ENCODE measurements at places on chromosomes 16 and 17.

DNA sequence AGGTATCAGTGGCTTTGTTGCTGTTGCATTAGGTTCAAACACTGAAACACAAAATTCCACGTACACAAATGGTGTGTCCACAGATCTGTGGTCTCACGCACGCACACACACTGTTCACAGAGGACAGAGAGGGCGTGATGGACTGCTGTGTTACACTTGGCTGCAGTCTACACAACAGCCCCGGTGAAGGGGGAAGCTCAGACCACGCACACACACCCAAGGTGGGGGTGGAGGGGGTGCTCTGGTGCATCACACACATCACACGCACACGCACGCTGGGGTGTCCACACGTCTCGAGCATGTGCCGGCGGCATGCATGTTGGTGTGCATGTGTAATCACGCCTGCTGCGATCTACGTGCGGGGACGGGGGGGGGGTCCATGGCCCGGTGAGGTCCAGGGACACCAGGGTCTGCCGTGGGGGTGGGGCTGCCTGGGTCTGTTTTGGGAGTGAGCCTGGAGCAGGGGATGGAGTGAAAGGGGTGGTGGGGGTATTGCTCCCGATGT lies 7.3 kb downstream of the HSD3B7 start:
- no peak for DNase-seq

GRCh38 chr17:27968206-27968732 lies 74.2 kb upstream of the NLK start:
- DNase-seq = no peak

DNA sequence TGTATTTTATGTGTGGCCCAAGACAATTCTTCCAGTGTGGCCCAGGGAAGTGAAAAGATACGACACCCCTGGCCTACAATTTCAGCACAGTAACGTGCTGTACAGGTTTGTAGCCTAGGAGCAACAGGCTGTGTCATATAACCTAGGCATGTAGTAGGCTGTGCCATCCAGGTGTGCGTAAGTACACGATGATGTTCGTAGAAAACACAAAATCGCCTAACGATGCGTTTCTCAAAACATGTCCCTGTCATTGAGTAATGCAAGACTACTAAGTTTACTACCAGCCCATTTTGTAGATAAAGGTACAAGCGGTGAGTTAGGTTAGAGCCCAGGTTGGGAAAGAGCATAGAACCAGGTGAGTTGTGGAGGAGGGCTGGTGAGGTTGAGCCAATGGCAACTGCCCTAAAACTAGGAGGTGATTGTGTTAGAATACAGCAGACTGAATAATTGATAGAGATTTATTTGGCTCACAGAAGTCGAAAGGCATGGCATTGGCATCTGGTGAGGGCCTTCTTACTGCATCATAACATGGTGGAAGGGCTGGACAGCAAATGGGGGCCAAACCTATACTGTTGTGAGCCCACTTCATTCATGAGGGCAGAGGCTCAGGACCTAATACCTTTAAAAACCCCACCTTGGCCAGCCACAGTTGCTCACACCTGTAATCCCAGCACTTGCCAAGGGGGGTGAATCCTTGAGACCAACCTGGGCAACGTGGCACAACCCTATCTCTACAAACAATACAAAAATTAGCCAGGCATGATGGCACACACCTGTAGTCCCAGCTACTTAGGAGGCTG lies 4.2 kb downstream of the EIF1 start:
- no peak for DNase-seq

- no peak for DNase-seq
These were observed 772 bp upstream of the SAMD14 start for GRCh38 chr17:50130559-50131305.

GRCh38 chr17:47994724-47995123 lies 23.8 kb downstream of the CDK5RAP3 start:
- no peak for DNase-seq

GRCh38 chr17:28950017-28950751 lies 1.1 kb downstream of the PHF12 start:
- no peak for DNase-seq

DNA sequence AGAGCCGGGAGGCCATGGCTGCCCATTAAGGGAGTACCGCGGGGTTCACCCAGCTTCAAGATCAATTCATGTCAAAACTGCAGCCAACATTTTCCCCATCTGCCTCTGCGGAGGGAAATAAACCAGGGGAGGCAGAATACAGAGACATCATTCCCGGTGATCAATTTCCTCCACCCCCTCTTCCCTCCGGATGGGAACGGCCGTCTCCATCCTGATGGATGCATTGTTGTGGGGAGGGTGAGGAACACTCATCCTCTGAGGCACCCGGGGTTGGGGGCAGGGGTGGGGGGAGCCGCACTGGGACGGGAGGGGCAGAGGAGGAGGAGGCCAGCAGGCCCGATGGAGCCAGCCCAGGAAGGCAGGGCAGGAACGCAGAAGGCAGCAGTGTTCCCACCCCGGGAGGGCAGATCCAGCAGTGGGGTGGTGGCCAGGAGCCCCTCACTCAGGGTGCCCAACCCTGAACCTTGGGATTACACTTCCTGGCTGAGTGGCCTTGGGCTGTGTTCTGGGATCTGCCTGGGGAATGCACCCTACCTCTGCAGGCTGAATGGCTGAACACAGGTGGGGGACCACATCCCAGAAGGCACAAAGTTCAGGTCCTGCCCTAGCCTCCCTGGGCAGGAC lies 14.2 kb downstream of the CACNG5 start:
- no peak for DNase-seq

DNA sequence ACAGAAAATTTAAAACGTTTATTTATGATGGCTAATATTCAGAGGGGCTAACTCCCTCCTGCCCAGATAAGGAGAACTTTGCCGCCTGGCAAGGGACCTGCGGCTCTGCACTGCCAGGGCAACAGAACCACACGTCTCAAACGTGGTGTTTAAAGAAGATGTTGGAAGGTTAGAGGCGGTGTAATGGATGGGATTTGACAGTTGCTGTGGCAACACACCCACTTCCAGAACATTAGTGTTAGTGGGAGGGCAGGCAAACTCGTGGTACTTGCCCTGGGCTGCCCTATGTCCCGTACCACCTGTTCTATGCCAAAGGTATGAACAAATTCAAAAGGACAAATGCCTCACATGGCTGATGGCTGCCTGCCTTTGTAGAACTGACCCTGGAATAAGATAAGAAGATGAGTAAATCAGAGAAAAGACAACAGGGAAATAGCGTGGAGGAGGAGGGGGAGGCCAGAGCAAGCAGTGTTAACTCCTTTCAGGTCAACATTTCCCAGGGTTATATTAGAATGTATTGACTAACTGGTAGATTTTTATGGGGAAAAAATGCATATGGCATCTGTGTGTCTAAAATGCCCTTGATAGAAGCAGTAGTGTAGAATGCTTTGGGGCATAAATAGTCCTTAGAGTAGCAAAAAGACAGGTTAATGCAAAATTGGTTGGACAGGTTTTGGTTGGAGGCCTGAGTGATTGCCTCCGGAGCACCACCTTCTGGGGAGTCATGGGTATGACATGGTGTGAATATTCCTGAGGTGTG lies 30.8 kb downstream of the HLF start:
- DNase-seq = peak; percentile 9

GRCh38 chr17:1829216-1829591 lies 498 bp downstream of the SMYD4 start:
- no peak for DNase-seq

GRCh38 chr17:3738562-3739295 lies 15.0 kb downstream of the HASPIN start:
- no peak for DNase-seq

- DNase-seq = no peak
These were observed 31.3 kb downstream of the TVP23A start for GRCh38 chr16:10787304-10787703.

GRCh38 chr16:3752984-3753383 lies 35.7 kb upstream of the TRAP1 start:
- no peak for DNase-seq

GRCh38 chr17:61750656-61751055 lies 112.7 kb downstream of the BRIP1 start:
- DNase-seq = no peak

- no peak for DNase-seq
These were observed 17.5 kb upstream of the CNOT1 start for GRCh38 chr16:58647107-58647506.

DNA sequence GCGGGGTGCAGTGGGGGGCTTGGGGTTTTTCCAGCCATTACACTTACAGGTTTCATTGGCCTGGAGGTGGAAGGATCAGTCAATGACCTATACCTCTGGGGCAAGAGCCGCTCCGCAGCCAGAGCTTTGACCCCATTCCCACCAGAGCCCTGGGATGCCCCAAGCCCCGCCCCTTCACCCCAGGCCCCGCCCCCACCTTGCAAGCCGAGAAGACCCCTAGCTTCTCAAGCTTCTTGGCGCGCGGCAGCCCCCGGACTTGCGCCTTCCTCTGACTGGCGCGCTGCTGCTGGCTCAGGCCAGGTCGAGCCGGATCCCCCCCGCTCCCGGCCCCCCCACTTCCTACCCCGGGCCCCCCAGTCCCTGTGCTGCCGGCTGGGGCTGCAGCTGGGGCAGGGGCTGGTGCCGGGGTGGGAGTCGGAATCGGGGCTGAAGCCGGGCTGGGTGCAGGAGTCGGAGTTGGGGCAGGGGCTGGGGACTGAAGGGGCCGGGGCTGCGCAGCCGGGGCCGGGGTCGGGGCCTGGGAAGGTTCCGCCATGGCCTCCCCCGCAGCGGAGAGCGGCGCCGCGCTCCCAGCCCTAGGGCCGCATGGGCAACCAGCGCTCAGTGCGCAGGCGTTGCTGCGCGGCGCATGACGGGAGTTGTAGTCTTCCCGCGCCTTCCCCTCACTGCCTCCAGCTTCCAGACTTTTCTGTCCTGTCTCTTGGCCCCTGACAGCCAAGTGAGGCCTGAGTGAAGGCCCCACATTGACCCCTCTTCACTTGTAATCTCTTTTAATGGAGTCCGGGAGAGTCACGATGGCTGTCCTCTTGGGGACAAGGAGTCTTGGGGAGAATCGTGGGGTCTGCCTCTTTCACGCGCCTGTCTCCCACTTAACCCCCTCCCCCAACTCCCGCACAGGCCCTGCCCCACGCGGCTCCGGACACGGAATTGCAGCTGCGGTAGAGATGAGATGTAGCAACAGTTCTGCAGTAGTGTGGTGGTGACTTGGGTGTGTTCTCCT lies at the start of gene KAT2A:
KAT2A (minus strand) TSS at position 598 of the 1,000 bp plus-strand sequence; CDS start at position 535, 63 bp downstream.
- DNase-seq = no peak

GRCh38 chr17:2700030-2700490 lies 11.5 kb downstream of the CLUH start:
- DNase-seq = no peak

GRCh38 chr17:72139212-72139611 lies 18.4 kb downstream of the SOX9 start:
- DNase-seq = no peak

- DNase-seq = peak; percentile 95
These were observed 280.2 kb downstream of the SEC14L1 start for GRCh38 chr17:77420804-77421629.

DNA sequence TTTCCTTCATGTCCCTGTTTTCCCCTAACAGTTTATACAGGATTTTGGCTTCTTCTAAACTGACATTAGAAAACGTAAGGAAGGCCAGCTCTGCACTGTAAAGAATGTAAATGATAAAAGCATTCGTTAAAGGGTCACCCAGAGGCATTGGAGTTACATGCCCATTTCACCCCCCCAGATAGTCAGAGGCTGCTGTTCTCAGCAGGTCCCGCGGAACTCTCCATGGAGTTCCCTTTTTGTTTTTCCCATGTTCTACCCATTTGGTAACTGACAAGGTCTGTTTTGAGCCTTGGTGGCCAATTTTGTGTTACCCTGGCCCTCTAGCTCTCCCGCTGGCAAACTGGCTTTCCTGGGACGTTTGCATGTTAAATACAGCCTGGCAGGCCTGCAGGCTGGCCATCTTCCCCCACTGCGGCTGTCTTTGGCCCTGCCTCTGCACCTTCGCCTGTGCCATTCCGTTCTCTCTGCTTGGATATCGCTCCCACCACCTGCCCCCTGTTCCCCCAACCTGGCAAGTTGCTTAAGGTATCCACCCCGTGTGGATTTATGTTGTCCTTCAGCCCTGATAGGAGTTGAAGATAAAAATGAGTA lies 49.7 kb downstream of the EPN2 start:
- no peak for DNase-seq

- no peak for DNase-seq
These were observed 468.8 kb upstream of the HSBP1 start for GRCh38 chr16:83338941-83339340.

DNA sequence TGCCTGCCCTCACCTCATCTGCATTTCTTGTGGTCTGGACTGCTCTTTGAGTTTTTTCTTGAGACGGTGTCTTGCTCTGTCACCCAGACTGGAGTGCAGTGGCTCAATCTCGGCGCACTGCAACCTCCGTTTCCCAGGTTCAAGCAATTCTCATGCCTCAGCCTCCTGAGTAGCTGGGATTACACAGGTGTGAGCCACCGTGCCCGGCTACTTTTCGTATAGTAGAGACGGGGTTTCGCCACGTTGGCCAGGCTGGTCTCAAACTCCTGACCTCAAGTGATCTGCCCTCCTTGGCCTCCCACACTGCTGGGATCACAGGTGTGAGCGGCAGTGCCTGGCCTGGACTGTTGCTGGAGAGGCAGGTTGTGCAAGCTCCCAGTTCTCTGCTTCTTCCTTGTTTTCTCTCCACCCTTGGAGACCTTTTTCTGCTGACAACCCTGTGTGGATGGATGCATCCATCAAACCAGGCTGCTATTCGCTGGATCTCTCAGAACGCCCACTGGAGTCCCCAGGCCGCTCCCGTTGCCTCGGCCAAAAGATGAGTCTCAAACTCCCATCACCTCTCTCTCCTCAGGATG lies 22.7 kb upstream of the DBNDD1 start:
- no peak for DNase-seq

DNA sequence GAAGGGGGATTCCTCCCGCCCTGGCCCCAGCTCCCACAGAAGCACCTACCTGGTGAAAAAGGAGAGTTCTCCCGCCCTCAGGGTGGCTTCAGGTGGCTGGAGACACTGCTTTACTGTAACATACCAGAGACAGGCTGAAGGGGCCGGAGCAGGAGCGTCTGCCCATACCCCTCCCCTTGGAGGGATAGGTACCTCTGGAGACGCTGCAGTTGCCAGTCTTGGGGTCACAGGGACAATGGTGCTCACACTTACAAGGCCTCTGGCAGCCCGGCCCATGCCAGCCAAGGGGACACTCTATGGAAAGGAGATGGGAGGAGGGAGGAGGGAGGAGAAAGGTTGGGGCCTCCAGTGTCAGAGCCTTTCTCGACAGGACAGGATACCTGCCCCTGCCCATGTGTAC lies 6.6 kb downstream of the NAGPA start:
- no peak for DNase-seq

DNA sequence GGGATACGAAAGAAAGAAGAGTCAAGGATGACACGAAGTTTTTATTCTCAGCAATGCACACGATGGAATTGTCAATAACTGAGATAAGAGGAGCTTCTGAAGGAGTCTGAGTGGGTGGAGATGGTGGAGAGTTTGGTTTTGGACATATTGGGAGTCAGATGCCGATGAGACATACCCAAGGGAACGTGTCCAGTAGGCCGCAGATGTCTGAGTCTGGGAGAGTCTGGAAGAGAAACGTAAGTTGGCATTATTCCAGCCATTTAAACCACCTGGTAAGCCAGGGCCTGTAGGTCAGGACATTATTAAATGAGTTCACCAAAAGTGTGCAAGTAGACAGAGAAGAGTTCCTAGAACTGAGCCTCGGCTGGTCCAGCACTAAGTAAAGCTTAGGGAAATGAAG lies 478.3 kb upstream of the CDH5 start:
- no peak for DNase-seq

Measured in NCI-H2081 treated with DMSO at 0.1 percent for 48 hours (cell line).